ENCODE measurements at places on chromosomes 4 and X.

DNA sequence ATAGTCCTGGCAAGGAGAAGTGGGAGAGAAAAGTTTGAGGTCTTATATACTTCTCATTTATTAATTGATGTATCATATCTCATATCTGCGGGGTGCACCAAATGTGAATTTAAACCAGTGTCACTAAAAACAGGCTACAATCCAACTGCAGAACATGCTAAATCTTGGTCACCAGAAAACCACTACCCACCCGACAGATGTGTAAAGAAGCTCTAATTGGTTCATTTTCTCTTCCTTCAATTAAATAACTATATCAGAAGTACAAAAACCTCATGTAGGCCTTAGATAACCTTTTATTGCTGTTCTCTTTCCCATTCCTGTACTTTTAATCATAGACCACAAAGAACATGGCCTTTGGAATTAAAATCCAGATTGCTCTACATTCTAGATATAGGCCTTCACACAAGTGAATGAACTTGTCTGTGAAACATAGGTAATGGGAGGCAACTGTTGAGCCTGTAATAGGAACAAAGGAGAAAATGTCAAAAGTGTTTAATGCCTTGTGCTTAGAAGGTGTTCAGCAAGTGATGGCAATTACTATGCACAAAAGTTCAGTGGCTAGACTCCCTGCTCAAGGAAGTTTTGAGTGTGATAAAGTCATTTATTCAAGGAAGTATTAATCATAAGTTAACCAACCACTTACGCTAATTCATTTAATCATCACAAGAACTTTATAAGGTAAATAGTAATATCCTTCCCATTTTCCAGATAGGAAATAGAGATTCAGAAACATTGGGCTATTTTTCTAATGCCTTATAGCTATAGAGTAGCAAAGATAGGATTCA lies 425.6 kb downstream of the INPP4B start:
- no peak for DNase-seq

GRCh38 chr4:1297023-1297395 lies 7.3 kb downstream of the MAEA start:
- DNase-seq, result no peak

DNA sequence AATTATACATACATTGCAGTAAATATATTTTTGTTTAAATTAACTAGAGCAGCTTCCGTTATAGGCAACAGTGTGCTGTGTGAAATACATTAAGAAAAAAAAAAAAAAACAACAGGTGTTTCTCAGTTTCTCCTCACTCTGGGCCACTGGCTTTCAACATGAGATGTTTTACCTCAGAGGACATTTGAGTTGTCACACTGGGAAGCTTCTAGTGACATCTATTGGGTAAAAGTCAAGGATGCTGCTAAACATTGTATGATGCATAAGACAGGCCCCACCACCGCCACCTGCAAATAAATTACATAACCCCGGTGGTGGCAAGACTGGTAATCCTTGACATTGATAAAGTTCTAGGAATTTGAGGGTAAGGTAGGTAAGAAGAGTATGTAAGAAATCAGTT lies 1512.2 kb downstream of the C4orf33 start:
- DNase-seq, result no peak

GRCh38 chr4:85790582-85790981 lies 315.6 kb downstream of the ARHGAP24 start:
- DNase-seq, result no peak

DNA sequence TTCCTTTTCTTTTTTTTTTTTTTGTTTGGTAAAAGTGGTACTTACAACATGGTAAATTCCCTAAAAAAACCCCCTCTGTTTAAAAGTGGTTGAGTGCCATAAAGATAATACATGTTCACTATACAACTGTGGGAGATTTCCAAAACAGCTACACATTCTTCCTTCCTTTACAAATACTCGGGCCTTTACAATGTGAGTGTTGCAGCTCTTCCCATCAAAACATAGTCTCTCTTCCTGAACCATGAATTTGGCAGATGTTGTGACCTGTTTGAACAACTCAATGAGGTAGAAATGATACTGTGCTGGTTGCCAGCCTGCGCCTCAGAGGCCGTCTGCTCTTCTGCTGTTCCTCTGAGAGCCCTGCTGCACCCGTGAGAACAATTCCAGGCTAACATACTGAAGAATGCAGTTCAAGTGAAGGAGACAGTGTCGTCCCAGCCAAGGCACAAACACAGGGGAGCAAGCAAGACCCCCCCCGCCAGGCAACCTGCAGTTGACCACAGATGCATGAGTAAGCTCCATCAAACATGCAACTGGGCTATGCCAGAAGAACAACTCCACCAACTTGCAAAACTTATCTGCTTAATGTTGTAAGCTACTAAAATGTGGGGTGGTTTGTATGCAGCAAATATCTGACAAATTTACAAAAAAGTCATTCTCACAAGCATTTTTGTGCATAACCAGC lies 645.0 kb downstream of the PCDH7 start:
- no peak for DNase-seq

- no peak for DNase-seq
Measured at GRCh38 chr4:128831531-128832242, 22.2 kb downstream of the JADE1 start.

GRCh38 chr4:110533940-110534339 lies 58.0 kb downstream of the ENPEP start:
- DNase-seq, result no peak

DNA sequence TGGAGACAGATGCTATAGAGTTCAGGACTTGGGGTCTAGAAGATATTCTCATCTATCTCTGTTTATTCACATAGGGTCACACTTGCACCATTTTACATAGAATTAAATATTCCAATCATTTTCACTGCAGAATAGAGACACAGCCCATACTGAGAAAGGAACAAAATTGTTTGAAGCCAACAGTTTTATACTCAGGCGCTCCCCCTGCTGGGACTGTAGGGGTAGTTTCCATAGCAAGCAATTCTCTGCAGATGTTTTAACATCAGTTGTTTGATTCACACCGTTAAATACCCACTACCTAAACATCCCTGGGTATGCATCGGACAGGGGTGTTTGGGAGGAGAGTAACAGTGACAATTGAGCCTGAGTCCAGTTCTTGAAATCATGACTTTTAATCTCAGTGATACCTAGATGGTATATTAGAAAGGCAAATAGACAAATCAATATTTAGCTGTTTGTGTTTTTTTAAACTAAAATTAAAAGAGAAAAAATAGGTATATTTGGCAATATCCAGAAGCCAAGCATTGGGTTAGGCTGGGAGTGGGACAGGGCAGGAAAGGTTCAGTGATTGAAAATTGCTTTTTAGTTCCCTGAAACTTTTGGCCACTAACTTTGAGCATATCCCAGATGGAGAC lies 33.8 kb downstream of the LONRF3 start:
- no peak for DNase-seq

- DNase-seq, result no peak
Measured at GRCh38 chr4:185534866-185535611, at the start of gene PDLIM3. Gene PDLIM3, minus strand, starts transcription at chr4:185535507. Its CDS starts 73 bp downstream, at chr4:185535434.

GRCh38 chrX:141220342-141221008 lies 21.8 kb downstream of the SPANXC start:
- no peak for DNase-seq

- DNase-seq, result peak; percentile 40
Measured at GRCh38 chr4:139554893-139555704, 920 bp downstream of the SETD7 start.

- DNase-seq, result no peak
Measured at GRCh38 chr4:26131711-26132110, 189.1 kb upstream of the RBPJ start.

DNA sequence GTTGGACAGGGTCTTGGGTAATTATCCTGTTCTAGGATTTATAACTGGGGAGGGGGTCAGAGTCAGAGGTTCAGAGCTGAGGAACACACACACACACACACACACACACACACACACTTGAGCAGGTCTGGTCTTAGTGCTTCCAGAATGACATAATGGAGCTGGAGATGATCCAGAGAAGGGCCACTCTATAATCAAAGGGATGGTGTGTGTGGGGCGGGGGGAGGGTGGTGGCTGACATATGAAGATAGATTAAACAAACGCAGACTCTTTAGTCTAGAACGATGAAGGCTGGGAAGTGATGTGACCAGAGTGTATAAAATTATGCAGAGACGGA lies 434 bp upstream of the TMEM255A start:
- DNase-seq, result no peak

DNA sequence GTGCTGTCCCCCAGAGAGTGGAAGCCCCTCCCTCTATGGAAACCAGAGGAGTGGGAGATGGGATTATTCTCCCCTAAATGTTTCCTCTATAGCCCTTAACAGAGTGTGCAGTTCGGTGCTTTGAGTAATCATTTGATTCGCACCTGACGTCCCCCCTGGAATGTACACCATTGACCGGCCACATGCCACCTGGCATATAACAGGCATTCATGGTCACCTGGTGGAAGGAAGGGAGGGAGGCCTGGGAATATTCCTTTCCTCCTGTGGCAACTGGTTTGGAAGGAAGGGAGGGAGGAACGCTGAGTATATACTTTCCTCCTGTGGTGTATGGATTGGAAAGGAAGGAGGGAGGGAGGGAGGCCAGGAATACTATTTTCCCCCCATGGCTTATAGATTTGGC lies 77.2 kb downstream of the CRMP1 start:
- DNase-seq, result no peak

DNA sequence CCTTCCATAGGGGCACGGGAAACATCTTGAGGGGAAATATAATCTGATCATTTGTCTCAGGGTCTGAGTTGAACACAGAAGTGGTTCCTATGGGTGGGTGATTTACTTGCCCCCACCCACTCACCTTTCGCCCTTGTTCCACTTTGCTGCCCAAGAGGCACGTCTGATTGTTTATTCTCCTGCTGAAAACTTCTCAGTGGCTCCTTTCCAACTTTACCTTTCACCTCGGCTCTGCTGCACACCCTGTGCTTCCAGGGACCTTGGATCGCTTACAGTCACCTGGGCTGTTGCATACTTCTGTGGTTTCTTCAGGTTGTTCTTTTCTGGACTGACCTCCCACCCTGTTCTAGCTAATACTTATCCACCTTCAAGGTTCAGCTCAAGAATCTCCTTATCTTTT lies 213.4 kb upstream of the JADE1 start:
- no peak for DNase-seq

- no peak for DNase-seq
Measured at GRCh38 chrX:153884590-153884989, 1.4 kb downstream of the L1CAM start.

DNA sequence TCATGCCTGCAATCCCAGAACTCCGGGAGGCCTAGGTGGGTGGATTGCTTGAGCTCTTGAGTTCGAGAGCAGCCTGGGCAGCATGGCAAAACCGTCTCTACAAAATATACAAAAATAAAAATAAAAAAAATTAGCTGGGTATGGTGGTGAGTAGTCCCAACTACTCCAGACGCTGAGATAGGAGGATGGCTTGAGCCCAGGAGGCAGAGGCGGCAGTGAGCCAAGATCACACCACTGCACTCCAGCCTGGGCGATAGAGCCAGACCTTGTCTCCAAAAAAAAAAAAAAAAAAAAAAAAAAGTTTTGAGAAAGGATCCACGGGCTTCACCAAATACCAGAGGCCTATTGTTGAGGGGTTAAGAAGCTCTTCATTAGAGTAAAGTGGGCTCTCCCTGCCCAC lies 8.0 kb downstream of the SUPT20HL2 start:
- DNase-seq, result no peak

GRCh38 chrX:113873056-113873455 lies 710.8 kb upstream of the HTR2C start:
- DNase-seq, result no peak

DNA sequence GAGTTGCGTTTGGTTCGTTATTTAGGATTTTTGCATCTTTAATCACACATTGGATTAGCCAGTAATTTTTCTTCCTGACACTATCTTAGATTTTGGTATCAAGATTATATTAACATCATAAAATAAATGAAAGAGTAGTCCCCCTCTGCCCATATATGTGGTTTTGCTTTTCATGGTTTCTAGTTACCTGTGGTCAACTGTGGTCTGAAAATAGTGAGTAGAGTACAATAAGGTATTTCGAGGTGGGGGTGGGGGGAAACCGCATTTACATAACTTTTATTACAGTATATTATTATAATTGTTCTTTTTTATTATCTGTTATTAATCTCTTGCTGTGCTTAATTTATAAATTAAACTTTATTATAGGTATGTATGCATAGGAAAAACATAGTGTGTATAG lies 152.4 kb downstream of the STIM2 start:
- DNase-seq, result no peak

DNA sequence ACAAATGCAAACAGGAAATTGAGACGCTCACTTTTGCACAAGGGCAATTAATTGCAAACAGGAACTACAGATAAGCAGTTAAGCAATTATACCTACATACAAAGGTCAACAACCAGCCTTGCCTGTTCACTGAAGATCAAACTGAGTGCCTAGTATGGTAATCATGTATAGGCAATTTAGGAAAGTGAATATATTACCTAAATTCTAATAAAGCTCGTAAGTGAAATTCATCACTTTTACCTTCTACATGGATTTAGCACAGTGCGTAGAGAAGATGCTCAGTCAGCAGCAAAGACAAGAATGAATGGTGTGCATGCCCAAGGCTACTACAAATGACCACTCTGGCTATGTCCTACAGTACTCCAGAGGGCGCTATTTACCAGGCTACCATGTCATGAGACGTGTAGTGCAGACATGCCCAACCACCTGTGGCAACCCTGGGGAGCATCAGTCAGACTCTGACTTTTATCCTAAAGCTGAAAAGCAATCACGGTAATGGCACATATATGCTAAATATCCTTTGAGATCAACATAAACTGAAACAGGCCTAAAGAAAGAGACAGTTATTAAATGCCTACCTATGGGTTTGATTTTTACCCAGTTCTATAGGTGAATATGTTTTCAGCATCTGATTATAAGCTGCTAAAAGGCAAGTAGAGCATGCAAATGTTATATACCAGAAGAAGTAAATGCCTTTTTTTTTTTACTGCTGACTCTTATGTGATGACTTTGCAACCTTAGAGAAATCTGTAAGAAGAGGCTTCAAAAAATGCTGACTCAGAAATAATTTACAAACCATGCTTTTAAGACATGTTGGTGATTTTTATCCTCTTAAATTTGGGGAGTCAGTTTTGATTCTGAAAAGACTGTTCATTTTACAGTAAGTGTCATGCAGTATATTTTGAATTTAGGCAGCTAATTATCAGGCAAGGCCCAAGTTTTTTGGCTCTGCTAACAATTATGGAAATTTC lies 178.0 kb downstream of the PPP3CA start:
- peak; percentile 6 for DNase-seq

DNA sequence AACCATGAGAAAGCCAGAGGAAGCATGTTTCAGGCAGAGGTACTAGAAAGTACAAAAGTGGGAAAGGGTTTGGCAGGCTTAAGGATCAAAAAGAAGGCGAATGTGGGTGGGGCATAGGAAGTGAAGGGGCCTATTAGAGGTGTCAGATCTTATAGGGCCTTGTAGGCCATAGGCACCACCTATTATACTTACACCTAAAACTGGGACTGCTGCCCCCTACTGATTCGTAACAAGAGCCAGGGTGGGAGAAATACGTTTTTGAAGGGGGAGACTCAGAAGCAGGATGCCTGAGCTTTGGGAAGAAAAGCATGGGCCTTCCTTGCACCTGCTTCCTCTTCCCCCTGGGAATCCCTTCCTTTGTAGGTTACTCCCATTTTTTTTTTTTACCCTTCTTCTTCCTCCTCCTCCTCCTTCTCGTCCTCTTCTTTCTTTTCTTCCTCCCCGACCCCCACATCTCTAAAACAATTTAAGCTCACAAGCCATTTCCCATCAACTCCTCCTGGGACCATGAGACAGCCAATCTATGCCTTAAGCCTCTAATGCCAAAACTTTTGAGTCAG lies 40.7 kb upstream of the GPC3 start:
- DNase-seq, result no peak

- DNase-seq, result no peak
Measured at GRCh38 chrX:77446908-77447652, at the start of gene FGF16. Gene FGF16, plus strand, starts transcription at chrX:77447389. Its CDS starts 286 bp downstream, at chrX:77447675.
